ENCODE measurements at places on chromosomes 16 and 17. TPM values are rescaled to one million over a fixed set of nuclear protein-coding genes. Genes with fewer than 3 reads are reported as not detected.

The HOXB8 gene
- not detected for total RNA-seq

The TMC5 gene
- total RNA-seq: 0.79 TPM

The KRTAP3-2 gene
- total RNA-seq: not detected

The SBK1 gene
- total RNA-seq: not detected

The MMP28 gene
- 0.12 TPM for total RNA-seq

The FOXN1 gene
- total RNA-seq: not detected

The PSMB10 gene
- total RNA-seq: 61.7 TPM

The WNT9B gene
- 0.13 TPM for total RNA-seq

The RNU2-1 gene
- not detected for total RNA-seq

The NLRC5 gene
- total RNA-seq: 19.9 TPM

The KRT27 gene
- total RNA-seq: not detected

The RNF222 gene
- total RNA-seq: not detected

The PKD1 gene
- 131 TPM for total RNA-seq

The ZNF423 gene
- 5.9 TPM for total RNA-seq

The KSR1 gene
- 16.4 TPM for total RNA-seq

The KRTAP9-8 gene
- not detected for total RNA-seq

The KAT2A gene
- total RNA-seq: 4.7 TPM

The PRSS8 gene
- not detected for total RNA-seq

The GNAO1 gene
- total RNA-seq: not detected

The SCNN1G gene
- total RNA-seq: not detected

The TPSB2 gene
- total RNA-seq: not detected

The PDPR gene
- 10.6 TPM for total RNA-seq

The GAS2L2 gene
- not detected for total RNA-seq

The RGS11 gene
- total RNA-seq: 2.7 TPM

The MYADML2 gene
- under 0.01 TPM for total RNA-seq

The AARS1 gene
- total RNA-seq: 114 TPM

The SCNN1B gene
- not detected for total RNA-seq

All from aortic smooth muscle cell (primary cell).